ENCODE measurements at places on chromosomes 1 and 21. TPM values are rescaled to one million over a fixed set of nuclear protein-coding genes. Genes with fewer than 3 reads are reported as not detected.

TMEM54 gene
- total RNA-seq, result 45.9 TPM

RHD gene
- total RNA-seq, result not detected

SPRR2G gene
- total RNA-seq, result not detected

IGFN1 gene
- 2.8 TPM for total RNA-seq
